ENCODE measurements at places on chromosomes 7 and 10.

DNA sequence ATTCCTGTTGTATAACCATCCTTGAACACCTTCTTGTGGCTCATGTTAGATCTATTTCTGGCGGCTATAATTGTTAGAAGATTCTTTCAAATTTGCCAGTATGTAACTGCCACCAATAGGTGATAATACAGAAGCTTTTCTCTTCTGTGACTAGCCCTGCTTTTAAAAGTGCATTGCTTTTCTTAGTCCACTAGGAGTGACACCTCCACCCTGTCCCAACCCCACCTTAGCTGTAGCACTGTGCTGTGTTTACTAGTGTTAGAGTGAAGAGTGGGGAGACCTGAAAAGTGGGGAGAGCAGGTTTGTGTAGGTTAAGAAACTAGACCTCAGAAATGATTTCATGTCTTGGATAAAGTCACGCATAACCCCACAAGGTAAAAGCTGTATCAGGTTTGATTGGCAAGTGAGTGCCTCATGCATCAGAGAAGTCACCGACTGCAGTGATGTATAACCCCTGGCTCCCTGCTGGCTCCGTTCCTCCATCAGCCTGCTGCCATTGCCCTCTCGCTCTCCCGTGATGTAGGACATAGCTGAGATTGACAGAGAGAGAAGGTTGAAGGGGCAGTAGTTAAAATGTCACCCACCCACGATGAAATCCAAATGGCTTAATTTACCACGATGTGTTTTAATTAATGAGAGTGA is 12.5 kb downstream of the NPVF start:
- DNase-seq = no peak

GRCh38 chr7:47836503-47837202 is 111.6 kb downstream of the PKD1L1 start:
- DNase-seq = no peak

GRCh38 chr7:50731703-50732582 is 50.8 kb downstream of the GRB10 start:
- no peak for DNase-seq

DNA sequence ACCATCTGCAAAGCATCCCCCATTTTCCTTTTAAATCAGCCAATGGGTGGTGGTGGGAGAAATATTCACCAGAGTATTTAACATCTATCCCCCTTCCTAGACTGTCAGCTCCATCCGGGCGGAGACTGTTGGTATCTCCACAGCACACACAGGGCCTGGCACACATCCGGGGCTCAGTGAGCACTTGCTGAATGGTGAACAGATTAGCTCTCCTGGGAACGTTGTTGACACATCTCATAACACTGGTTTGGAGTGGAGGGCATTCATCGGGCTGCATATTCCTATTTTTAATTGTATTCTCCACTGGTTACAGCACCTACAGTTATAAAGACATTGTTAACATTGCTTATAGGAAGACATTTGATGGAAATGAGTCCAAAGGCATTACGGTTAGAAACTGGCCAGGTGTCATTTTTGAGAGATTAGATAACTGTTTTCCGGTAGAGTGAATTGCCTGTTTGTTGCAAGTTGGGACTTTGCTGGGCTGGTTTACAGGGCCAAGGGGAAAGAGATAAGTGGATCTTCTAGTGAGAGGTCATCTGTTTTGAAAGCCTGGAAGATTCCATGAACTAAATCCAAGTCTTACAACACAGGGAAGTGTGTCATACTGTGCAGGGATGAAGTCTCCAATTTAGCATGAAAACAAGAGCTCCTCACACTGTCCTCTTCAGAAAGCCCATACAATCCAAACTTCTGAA is 101.8 kb downstream of the EGFR start:
- no peak for DNase-seq

GRCh38 chr7:46386428-46387399 is 465.6 kb upstream of the IGFBP3 start:
- no peak for DNase-seq

DNA sequence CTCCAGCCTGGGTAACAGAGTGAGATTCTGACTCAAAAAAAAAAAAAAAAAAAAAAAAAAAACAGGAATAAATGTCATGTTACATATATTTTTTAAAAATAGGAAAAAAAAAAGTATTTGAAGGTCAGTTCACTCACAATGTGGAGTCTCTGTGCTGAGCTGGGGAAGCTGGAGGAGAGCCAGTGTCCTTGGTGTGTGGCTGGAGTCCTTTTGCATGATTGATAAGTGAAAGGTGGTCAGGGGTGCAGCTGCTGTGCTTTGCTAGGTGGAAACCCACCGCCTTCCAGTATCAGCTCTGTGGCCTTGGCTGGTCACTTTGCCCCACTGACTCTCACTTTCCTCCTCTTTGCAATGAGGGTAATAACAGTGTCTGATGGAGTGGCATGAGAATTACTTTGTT is 101.9 kb downstream of the VWC2 start:
- no peak for DNase-seq

DNA sequence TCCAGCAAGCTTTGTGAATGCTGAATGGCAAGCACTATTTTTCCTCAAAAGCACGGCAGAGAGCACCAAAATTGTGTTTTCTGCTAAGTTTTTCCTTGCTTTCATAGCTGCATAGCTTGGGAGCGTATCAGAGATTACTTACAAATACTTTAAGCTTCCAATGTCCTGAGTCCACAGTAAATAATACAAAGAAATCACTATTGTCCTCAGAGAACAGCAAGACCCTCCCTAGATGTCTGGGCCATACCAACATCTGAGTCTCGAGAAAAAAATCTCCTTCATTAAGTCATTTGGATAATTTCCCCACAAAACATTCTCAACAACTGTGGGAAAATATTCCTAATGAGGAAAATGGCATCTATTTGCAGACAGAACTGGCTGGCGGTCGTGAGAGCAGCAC is 41.7 kb downstream of the SGMS1 start:
- DNase-seq = no peak

Data from ascending aorta (tissue), 2 donors.